Hepatic stellate cell (primary cell): ENCODE measurements at places on chromosomes 12 and 14.
A peak's percentile ranks its signal among the peaks of the same experiment; 100 is the strongest.

DNA sequence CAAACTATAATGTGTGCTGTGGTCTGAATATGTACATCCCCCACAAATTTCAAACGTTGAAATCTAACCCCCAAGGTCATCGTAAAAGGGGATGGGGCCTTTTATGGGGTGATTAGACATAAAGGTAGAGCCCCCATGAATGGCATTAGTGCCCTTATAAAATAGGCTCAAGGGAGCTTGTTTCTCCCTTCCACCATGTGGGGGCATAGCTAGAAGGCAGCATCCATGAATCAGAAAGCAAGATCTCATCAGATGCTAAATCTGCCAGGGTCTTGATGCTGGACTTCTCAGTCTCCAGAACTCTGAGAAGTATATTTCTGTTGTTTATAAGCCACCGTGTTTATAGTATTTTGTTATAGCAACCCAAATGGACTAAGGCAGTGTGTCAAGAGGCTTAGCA lies 33.4 kb upstream of the IGF1 start:
- no peak for DNase-seq

- no peak for DNase-seq
These were observed 81.5 kb downstream of the NTF3 start for GRCh38 chr12:5513406-5513805.

DNA sequence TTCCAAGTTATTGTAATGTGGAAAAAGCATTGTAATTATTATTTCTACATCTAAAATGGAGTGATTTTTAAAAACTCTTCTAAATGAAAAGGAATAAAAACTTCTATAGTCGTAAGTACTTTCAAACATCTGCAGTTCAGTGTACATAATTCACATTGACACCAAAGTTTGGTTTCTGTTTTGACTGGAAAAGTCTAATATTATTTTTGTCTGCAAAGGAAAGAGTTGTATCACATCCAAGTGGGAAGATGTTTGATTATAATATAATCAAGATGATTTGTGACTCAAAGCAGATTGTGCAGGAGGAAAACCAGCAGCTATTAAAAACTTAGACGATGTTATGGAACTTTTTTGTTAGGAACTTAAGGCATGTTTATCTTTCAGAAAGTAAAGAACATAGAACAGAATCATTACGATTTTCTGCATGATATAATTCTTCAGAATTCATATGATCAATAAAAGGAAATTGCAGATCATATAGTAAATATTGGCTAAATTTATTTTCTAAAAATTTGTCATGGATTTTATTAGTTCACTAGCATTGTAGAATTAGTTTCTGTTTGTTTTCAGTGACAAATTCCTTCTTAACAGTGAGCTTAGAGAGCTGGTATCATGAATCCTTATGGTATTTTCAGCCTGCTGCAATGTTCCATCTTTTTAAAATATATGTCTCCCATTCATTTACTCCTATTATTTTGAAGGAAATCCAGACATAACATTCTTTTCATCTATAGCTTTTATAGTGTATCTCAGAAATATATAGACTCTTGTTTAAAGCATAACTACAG lies 145.8 kb downstream of the MIPOL1 start:
- no peak for DNase-seq

DNA sequence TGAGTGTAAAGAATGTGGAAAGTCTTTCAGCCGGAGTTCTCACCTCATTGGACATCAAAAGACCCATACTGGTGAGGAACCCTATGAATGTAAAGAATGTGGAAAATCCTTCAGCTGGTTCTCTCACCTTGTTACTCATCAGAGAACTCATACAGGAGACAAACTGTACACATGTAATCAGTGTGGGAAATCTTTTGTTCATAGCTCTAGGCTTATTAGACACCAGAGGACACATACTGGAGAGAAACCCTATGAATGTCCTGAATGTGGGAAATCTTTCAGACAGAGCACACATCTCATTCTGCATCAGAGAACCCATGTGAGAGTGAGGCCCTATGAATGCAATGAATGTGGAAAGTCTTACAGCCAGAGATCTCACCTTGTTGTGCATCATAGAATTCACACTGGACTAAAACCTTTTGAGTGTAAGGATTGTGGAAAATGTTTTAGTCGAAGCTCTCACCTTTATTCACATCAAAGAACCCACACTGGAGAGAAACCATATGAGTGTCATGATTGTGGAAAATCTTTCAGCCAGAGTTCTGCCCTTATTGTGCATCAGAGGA lies 25.1 kb upstream of the ZNF268 start:
- DNase-seq, result no peak

- DNase-seq, result peak; percentile 90
These were observed at the start of gene DENR for GRCh38 chr12:122752464-122753318. Gene DENR, plus strand, starts transcription at chr12:122752824. Its CDS starts 878 bp downstream, at chr12:122753702.

DNA sequence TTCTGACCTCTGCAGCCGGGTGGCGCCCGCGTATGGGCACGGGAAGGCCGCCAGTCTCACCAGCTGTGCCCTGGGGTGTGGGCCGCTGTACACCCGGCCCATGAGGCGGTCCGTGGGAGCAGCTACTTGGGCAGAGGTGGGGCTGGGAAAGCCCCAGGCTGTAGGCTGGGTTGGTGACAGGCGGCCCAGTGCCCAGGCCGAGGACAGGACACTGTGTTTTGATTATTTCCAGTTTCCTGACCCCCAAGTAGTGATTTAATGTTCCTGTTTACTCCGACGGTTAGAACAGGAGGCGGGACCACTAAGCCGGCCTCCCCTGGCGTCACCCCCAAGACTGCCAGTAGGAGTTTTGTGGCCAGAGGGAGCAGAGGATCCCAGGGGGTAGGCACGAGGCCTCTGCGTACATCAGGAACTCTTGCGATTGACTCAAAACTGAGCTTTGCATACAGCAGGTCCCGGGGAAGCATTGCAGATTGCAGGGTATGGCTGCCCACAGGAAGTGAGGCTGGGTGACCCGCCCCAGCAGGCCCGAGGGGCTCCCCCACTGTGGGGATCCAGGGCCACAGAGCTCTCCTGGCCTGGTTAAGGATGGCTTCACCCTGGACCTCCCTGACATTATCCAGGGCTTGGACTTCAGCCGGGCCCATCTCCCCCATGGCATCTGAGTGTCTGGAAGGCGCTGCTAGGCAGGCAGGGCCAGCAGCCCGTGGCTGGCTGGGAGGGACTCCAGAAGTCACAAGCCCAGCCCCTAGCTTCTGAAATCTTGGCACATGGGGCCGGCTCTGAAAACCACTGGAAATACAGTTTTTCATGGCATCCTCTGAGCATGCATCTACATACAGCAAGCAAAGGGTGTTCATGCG lies 42.5 kb upstream of the DIO3 start:
- DNase-seq, result no peak

GRCh38 chr12:6460751-6461371 lies 9.0 kb downstream of the TAPBPL start:
- DNase-seq, result no peak

- DNase-seq, result no peak
These were observed 128.3 kb downstream of the SAMD4A start for GRCh38 chr14:54695196-54695595.

GRCh38 chr12:75994069-75994740 lies 37.4 kb downstream of the PHLDA1 start:
- DNase-seq, result no peak

DNA sequence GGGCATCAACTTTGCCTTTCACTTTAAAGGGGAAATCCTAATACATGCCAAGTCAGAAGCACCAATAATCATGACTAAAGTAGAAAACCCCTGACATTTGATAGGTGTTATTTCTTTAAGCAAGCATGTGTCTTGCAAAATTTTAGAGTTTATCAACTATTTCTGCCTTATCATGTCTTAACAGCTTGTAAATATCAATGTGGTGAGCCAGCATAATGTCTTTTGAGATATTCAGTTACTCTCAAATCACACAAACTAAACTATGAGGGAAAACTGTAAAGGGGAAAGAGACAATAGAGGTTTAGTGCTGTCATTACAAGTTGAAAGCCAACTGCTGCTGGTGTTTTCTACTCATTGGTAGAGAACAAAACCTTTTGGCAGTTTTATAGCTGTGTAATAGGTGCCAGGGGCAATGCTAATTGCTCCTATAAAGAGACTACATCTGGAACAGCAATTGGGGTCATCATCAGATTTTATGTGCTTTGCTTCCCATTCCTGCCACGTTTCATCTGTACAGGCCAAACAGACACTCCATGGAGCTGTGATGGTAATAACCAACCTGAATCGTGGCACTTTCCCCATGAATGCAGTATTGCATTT lies 1027.4 kb downstream of the FSCB start:
- no peak for DNase-seq

DNA sequence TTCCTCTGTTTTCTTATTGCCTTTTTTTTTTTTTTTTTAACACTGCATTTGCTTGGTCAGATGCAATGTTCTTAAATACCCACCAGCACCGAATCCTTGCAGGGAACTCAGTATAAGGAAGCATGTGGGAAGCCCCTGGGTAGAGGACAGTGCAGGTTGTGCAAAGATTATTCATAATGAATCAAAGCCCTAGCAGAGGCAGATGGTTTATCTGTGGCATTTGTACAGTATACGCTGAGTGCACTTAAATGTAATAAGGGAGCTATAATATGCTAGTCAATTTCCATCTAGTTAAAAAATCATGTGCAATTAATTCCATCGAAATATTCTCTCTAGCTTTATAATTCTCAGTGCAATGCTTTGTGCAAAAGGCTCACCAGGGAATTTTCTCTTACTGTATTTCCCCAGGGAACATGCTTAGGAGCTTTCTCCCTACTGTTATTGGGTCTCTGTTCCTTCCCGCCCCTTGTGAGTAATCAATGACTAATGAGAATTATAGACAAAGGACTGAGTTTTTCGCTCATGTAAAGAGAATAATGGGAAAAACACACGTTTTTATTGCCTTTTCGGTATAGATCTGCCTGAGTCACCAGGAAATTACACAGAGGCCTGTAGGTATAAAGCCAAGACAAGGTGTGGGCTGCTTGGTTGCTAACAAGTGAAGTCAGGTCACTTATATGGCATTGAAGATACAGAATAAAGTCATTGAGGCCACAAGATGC lies 1214.3 kb upstream of the TMEM132C start:
- DNase-seq, result no peak

GRCh38 chr14:92931681-92932447 lies 8.9 kb downstream of the CHGA start:
- DNase-seq, result no peak

DNA sequence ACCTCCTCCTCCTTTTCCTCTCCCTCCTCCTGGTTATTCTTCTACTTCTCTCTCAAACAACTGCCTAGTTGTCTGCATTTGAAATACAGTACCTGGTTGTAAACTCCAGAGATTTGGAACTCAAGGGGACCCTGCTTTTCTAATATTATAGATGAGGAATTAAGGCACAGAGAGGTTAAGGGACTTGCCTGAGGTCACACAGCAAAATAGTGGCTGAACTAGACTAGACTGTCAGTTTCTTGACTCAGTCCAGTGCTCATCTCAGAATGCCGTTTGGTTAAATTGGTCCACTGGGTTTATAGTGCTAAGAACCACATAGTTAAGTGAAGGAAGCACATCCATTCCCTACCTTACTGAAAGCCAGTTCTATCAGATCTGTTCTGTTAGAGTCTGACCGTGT lies 105.9 kb upstream of the VASH1 start:
- no peak for DNase-seq

GRCh38 chr14:99572173-99572999 lies 31.6 kb downstream of the CCDC85C start:
- DNase-seq, result peak; percentile 48

- DNase-seq, result no peak
These were observed 25.5 kb downstream of the SLC25A3 start for GRCh38 chr12:98618952-98619351.

- DNase-seq, result no peak
These were observed 417 bp downstream of the GLS2 start for GRCh38 chr12:56487448-56488040.

GRCh38 chr14:75430116-75430515 lies 2.3 kb downstream of the JDP2 start:
- DNase-seq, result peak; percentile 38

DNA sequence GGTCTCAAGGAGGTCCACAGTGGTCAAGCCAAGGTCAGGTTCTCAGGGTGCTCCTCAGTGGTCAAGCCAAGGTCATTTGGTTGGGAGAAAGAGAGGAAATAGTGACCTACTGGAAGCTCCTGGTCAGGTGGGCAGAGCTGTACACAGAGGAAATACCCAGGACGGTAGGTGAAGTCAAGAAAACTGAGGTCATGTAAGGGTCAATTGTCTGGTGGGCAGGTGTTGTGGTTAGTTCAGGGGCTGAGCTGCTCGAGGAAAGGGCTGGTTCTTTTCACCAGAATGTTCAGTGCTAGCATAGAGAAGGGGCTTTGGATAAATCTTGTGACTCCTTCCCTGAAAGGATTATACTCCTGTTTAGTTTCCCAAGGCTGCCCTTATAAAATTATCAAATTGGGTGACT lies 540.5 kb downstream of the VRK1 start:
- no peak for DNase-seq

DNA sequence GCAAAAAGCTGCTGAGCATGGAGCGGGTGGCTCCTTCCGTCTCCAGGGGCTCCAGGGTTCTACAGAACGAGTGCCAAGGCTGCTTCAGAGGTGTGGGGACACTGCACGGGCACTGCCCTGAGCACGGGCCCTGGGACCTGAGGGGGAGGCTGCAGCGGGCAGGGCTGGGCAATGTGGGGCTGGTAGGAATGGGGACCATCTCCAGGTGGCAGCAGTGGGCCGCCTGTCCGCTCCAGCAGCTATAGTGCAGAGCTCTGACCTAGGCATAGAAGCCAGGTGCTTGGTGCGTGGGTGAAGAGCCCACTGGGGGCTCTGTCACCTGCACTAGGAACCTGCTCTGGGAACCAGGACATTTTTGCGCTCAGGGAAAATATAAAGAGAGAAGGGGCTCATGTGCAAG lies 22.3 kb downstream of the HDAC7 start:
- no peak for DNase-seq

DNA sequence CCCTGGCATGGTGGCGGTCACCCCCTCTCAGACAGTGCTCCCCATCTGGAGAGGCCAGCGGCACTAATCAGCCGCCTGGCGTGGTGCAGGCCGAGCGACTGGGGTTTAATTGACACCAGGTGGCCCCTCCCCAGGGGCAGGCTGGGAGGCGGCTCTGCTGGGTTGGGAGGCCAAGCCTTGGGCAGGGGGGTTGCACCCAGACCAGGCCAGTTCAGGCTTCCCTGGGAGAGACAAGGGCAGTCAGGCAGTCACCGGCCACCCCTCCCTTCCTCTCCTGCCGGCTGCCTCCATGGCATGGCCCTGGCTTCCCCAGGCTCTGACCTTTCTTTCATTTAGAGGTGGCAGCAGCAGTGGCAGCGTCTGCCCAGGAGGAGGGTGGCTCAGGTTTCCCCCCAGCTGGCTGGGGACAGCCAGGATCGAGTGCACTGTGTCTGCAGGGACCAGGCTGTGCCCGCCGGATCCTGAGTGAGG lies 78.1 kb upstream of the NOS1 start:
- DNase-seq, result no peak
